Occipital lobe (tissue), 3 donors: ENCODE measurements at places on chromosomes 2 and 18. TPM values are rescaled to one million over a fixed set of nuclear protein-coding genes. Genes with fewer than 3 reads are reported as not detected.

Gene AQP12A
- not detected for total RNA-seq

Gene LINC00305
- not detected for total RNA-seq

DNA sequence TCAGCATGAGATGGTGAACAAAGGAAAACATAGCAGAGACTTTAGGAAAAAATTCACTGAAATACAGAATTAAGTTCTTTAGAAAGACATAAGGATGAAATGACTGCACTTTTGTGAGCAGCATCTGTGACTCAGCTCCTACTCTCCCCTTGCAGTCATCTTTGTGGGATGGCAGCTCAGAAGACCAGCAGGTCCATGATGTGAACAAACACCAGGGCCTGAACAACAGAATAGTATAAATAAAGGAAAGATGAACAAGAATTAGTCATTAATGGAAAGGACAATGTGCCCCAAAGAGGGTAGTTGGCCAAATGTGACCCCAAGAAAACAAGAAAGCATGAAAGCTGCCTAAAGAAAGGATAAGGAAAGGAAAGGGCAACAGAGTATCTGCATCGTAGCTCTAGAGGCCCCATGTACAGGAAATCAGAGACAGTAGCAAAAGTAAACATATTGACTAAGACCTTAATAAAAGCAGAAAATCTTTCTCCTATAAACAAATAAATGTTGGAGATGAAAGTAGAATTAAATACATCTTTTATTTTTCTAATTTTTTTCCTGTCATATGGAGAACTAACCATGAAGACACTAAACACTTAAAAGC lies 318.0 kb downstream of the ZEB2 start:
- DNase-seq = no peak

DNA sequence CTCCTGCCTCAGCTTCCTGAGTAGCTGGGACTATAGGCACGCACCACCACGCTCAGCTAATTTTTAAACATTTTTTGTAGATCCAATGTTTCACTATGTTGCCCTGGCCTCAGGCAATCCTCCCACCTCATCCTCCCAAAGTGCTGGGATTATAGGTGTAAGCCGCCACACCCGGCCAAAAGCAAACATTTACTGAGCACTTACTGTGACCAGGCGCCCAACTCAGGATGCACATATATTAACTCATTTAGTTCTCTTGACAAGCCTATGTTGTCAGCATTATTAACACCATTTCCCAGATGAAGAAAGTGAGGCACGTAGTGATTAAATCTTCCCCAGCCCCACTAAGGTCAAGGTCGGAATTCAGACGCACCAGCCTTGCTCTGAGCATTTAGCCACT lies 41.1 kb downstream of the TMEM37 start:
- no peak for DNase-seq

- DNase-seq = no peak
Observed at GRCh38 chr2:176668912-176669311, 399.7 kb downstream of the MTX2 start.

DNA sequence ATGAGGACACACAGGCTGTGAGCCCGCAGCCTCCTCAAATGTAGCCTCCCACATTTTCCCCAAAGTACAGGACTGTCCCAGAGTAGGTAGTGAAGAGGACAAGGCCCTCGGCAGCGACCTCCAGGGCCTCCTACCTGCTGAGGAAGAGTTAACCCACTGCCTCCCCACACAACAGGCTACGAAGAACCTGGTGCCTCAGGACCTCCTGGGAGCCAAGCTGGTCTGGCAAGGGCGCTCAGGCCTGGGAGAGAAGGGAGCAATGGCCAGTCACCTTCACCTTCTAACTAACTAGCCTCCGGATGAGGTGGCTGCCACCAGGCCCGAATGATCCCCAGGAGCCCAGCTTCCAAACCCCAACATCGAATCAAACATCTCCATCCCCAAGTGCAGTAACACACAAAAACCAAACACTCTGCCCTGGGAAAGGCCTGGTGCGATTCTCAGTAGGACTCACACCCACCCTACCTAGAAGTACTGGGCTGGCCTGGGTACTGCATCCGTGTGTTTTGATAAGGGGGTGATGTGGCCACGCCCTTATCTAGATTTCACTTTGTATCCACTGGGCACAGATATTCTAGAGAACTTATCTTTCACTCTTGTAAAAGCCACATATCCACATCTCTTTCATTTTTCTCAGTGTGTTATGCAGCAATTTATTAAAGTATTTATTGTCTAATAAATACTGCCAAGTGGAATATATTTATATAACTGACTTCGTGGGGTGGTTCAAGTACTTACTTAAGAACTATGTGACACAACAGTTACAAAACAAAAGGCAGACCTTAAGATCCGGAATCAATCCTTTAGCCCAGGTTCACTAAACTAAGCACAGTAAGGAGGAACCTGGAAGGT lies 9.7 kb downstream of the ERFE start:
- DNase-seq = no peak

DNA sequence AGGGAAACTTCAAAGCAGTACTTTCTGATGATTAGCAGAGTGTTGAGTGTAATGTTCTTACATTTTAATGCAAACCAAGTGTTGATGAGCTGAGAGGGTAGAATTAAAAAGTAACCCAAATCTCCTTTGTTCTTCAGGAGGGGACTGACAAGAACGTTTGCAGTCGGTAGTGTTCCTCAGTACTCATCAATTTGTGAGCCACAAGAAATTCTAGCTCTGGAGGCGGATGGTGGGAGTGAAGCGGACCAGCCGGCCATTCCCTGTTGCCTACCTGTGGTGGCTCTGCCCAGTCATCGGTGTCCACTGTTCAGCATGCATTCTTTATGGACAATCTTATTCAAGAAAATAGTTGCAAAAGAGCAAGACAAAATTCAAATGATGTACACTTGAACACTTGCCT lies 438.6 kb upstream of the POU3F3 start:
- no peak for DNase-seq
